ENCODE measurements at places on chromosomes 2 and 18.
A peak's percentile ranks its signal among the peaks of the same experiment; 100 is the strongest.

DNA sequence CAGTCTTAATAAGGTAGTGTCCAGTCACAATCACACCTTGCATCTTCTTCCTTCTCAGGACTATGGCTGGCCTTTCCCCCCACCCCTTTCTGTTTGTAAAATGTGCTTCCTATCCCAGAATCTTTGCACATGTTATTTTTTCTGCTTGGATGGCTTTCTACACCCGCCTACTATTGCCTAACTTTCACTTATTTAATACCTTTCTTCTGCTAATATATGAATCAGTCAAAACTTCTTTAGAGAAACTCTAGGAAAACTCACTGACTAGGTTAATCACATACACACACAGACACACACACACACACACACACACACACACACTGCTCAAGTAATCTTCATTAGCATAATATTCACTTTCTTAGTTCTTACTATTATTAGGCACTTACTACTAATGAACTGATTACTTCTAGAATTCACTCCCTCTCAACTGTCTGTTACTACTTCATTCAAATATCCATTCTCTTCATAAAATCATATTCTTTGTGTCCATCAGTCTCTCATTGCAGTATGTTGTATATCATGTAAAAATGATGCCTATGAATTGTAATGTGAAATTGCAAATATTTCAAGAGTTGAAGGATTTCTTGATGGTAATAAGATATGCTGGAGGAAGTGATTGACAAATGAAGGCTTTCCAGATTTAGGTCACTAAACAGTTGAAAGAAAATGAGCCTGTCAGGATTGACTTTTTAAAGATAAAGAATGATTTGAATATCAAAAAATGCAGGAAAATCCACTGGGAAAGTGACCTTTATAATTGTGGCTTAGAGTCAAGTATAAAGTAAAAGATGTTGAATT, 51.2 kb downstream of the CLIP4 start:
- no peak for DNase-seq
- H3K4me3 ChIP-seq = no peak overlapping the region
- no peaks in the 10 kb centered on the region for H3K27me3 ChIP-seq
- no peak overlapping the region for H3K27ac ChIP-seq
- H3K4me1 ChIP-seq = peaks cover 8% of the 10 kb centered on the region

GRCh38 chr18:30675493-30675892, 367.0 kb downstream of the DSC3 start:
- H3K4me3 ChIP-seq = no peak overlapping the region
- no peak for DNase-seq
- H3K4me1 ChIP-seq = no peaks in the 10 kb centered on the region
- no peaks in the 10 kb centered on the region for H3K27me3 ChIP-seq
- no peaks in the 10 kb centered on the region for H3K36me3 ChIP-seq

- H3K27me3 ChIP-seq = no peaks in the 10 kb centered on the region
- no peak overlapping the region for H3K27ac ChIP-seq
- DNase-seq = no peak
- H3K36me3 ChIP-seq = peaks cover 44% of the 10 kb centered on the region
- H3K4me3 ChIP-seq = no peak overlapping the region
Measured at GRCh38 chr2:171703574-171704347, 16.5 kb downstream of the DYNC1I2 start.

GRCh38 chr2:177796011-177796410, 276.6 kb downstream of the PDE11A start:
- no peaks in the 10 kb centered on the region for H3K4me1 ChIP-seq
- no peak overlapping the region for H3K27ac ChIP-seq
- H3K36me3 ChIP-seq = no peaks in the 10 kb centered on the region

GRCh38 chr2:120766470-120767351, 31.0 kb downstream of the GLI2 start:
- H3K27me3 ChIP-seq = no peaks in the 10 kb centered on the region
- DNase-seq = peak; percentile 54
- H3K27ac ChIP-seq = peak overlapping the region; percentile 94
- peaks cover 72% of the 10 kb centered on the region for H3K4me1 ChIP-seq
- H3K36me3 ChIP-seq = 0 out of 2 replicates have a peak, but pooled peaks cover 8% of the 10 kb centered on the region

GRCh38 chr2:58865436-58865835, 624.3 kb upstream of the FANCL start:
- DNase-seq = no peak
- no peak overlapping the region for H3K27ac ChIP-seq

All from SJSA1 (cell line).